ENCODE measurements at places on chromosomes 4 and X.

DNA sequence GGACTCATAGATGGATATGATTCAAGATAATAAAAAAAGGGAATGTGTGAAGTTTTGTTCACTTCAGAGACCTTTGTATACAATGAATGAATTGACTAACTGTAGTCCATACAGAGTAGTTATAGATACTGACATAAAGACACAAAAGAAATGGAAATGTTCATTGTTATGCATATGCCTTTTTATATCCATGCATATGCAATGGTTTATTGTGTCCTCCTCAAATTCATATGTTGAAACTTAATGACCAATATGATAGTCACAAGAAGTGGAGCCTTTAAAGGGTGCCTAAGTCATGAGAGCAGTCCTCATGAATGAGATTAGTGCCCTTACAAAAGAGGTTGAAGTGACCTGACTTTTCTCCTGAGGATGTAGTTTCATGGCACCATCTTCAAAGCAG, 467.5 kb upstream of the NDST4 start:
- no peak for DNase-seq

DNA sequence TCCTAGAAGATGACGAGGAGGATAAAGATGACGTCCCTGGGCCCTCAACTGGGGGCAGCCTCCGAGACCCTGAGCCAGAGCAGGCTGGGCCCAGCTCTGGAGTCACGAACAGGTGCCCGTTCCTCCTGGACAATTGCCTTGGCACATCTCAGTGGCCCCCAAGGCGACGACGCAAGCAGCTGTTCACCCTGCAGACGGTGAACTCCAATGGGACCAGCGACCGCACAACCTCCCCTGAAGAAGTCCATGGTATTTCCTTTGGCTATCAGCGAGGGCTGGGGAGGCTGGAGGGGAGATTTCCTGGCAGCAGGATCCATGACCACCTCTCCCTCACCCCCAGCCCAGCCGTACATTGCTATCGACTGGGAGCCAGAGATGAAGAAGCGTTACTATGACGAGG, 11.9 kb downstream of the USP11 start:
- no peak for DNase-seq

GRCh38 chr4:43471950-43472349, 579.4 kb downstream of the GRXCR1 start:
- DNase-seq = no peak

DNA sequence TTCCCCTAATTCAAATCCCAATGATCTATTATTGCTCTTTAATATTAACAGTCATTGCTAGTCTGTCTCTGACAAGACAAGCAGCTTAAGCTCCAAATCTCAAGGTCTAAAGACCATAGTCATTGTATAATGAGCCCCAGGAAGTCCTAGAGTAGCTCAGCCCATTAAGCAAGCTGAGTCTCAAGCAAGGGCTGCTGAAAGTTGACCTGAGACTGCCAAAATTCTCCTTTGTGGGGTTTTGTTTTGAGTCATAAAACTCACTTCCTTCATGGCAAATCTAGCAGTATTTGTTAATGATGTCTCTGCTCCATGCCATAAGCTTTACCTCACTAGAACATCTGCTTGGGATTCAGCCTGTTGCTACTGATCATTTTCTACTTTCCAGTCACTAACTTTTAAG, 313.2 kb downstream of the ANTXR2 start:
- no peak for DNase-seq

- DNase-seq = no peak
Measured at GRCh38 chr4:83677656-83678055, 141.7 kb downstream of the GPAT3 start.

DNA sequence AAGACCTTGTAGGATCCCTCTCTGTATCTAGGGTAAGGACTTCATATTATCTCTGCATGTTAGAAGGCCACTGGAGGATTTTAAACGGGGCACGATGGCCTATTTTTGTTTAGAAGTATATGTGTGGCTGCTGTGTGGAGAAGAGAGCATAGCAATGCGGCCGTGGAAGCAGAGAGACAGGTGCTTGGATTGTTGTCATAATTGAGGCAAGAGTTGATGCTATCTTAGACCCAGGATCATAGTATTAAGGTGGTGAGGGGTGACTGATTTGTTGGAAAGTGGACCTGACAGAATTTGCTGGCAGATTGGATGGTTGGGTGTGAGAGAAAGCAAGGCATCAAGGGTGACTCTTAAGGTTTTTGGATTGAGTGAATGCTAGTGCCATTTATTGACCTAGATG, 63.4 kb downstream of the CCKAR start:
- DNase-seq = no peak

DNA sequence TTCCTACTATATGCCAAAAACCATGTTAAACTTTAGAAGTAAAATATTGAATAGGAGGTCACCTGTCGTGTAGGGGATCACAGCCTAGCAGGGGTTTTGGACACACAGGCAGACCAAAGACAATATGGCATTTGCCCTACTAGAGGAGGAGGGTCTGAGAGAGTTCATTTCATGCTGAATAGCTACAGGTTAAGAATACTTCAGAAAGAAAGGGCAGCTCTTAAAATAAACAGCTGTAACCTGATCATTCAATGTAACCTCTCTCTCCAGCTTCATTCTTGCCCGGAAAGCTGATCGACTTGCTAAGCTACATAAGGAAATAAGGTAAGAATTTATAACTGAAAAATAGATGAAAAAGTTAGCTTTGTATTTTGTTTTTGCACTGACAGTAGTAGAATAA, 79.9 kb downstream of the MAOA start:
- no peak for DNase-seq

GRCh38 chr4:173469622-173470021, 60.4 kb downstream of the HAND2 start:
- no peak for DNase-seq

DNA sequence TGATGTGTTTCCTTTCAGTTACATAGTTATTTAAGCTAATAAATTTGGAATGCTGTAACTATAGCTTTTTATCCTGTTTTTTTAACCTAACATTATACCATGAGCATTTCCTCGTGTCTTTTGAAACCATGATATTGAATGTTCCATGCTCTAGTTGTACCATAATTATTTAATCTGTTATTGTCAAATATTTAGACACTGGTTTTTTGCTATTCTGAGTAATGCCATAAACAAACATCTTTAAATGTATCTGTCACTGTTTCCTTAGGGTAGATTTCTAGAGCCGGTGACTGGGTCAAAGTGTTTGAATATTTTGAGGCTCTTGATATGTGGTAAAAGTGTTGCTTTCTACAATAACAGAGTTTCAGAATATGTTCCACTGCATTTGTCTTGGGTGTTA, 5.4 kb downstream of the IGBP1 start:
- no peak for DNase-seq

DNA sequence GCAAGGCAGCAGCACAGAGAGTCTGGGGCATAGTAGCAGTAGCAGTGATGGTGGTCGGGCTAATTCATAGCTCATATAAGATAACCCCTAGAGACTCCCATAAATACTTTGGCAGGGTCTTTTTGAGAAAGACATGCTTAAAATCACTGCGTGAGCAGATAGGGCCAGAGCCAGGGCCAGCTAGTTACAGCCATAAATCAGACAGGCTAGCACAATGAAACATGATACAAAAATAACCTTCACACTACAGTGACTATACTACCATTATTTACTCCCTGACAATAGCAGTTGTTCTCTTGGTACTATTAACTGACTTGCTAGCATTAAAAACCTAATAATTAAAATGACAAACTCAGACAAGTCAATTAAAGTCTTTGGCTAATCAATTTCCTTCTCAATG, 295.9 kb downstream of the SMARCA1 start:
- DNase-seq = no peak

DNA sequence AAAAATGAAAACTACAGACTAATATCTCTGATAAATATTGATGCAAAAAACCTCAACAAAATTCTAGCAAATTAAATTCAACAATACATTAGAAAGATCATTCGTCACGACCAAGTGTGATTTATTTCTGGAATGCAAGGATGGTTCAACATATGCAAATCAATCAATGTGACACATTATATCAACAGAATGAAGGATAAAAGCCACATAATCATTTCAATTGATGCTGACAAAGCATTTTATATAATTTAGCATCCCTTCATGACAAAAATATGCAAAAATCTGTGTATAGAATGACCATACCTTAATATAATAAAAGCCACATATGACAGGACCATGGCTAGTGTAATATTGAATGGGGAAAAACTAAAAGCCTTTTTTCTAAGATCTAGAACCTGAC, 457.2 kb upstream of the SPANXN1 start:
- DNase-seq = no peak

GRCh38 chrX:137401092-137401491, 164.8 kb upstream of the ZIC3 start:
- no peak for DNase-seq

- DNase-seq = no peak
Measured at GRCh38 chr4:157225096-157225495, 4.6 kb downstream of the GRIA2 start.

- no peak for DNase-seq
Measured at GRCh38 chr4:47374477-47374876, 89.0 kb downstream of the COMMD8 start.

GRCh38 chr4:137853424-137853823, 321.1 kb upstream of the PCDH18 start:
- no peak for DNase-seq

DNA sequence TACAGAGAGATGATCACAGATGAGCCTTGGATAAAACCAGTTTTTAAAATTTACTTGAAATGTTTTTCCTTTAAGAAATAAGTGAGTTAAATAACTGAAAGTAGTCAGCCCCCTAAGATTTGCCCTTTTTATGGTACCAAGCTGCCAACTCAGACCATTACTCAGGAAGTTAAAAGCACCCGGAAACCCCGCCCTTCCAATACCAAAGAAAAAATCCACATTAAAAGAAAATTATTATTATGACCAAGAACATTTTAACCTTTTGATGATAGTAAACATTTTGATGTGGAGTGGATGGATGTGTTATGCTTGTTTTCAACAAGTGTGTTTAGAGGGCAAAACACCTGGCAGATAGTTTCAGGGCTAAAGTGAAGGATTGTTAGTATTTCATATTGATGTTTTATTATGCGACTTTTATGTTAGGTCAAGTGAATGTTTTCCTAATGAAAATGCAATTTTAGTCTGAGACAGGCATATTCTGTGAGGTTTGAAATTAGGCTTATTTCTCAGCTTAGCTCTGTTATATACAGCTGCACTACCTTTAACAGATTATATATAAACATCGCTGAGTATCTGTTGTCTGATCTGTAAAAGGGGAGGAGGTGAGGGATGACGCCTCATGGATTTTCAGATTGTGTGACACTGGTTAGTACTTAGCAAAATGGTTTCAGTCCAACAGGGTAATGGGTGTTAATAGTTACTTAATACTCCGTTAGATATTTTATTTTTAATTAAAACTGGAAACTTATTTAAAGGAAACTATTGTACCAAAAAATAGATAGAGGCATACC, 89.0 kb downstream of the KDM6A start:
- no peak for DNase-seq

GRCh38 chr4:165873298-165874071, 448 bp downstream of the TLL1 start:
- DNase-seq = peak; percentile 69

GRCh38 chr4:135177321-135177720, 975.7 kb upstream of the PABPC4L start:
- no peak for DNase-seq

- DNase-seq = no peak
Measured at GRCh38 chr4:37471971-37472370, 214.2 kb downstream of the RELL1 start.

DNA sequence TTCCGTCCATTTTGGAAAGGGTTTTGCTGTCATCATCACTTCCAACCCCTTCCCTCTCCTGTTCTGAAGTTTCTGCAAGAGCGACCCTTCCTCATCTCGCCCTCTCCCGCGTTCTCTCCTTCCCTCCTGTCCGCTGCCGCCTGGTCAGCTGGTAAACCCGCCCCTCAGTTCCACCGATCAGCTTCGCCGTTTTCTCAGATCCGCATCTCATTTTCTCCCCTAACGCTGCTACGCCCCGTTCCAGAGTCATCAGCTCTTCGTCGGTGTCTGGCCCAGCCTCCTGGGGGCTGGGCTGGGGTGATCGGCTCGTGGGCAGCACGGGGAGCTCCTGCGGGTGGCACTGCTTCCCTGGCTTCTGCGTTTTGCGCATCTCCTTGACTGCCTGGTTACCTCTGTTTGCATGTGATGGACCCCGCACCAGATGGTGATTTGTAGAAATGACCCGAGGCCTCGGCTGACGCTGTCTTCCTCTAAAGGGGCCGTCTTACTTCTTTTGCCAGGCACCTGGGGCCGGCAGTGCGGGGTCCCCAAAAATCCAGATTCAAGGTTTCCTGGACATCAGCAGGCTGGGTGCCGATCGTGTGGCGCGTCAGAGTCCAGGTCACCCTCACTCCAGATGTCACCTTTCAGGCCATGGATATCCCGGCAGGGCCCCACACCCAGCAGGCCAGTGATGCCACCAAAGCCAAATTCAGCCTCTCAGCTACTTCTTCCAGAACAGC, 13.4 kb downstream of the CTBP1 start:
- DNase-seq = no peak

GRCh38 chrX:41095908-41096307, 10.7 kb downstream of the USP9X start:
- no peak for DNase-seq

GRCh38 chr4:145808021-145808650, 128.2 kb downstream of the C4orf51 start:
- no peak for DNase-seq

DNA sequence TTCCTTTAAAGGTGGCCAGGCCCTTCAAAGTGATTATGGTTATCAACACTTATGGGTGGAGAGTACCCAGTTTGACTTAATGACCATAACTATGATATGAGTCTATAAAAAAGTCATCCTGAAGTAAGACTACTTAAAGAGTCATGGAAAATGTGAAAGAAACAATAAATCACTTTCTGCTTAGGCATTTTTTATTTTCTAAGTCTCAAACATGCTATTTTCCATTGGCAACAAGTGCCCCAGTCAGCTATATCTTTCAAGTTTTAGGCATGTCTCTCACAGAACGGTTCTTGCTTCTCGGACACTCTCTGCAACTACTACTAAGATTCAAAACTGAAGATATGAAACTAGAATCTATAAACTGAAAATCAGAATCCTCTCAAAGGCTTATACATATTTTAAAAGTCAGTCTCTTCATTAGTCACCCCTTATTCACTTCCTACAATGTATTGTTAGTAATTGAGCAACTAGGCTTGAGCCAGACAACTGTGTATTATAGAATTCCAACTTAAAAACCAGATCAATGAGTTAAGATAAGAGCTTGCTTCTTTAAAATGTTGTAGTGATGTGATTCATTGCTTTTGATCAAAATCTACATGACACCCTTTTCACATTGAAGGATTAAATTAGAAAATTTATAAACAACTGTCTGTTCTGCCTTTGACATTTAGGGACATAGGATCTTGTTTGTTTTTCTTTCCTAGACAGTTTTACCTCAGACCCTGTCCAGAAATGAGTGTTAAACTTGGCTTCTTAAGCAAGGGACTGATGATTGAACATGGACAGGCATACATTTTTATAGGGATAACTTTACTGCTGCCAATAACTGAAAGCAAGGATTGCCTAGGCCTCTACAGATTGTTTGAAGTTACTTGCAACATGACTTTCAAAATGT, 2.9 kb downstream of the ANTXR2 start:
- no peak for DNase-seq

GRCh38 chr4:55330241-55330640, 15.8 kb upstream of the SRD5A3 start:
- DNase-seq = no peak
